Activated CD8-positive, alpha-beta memory T cell treated with anti-CD3 and anti-CD28 coated beads for 1 hour (primary cell): ENCODE measurements at places on chromosomes 2 and 18.

- no peak for DNase-seq
These were observed 16.2 kb downstream of the SS18 start for GRCh38 chr18:26074246-26074645.

GRCh38 chr2:37414470-37414949 lies 70.1 kb downstream of the QPCT start:
- no peak for DNase-seq

GRCh38 chr2:200007306-200007705 lies 51.9 kb downstream of the MAIP1 start:
- DNase-seq, result no peak

DNA sequence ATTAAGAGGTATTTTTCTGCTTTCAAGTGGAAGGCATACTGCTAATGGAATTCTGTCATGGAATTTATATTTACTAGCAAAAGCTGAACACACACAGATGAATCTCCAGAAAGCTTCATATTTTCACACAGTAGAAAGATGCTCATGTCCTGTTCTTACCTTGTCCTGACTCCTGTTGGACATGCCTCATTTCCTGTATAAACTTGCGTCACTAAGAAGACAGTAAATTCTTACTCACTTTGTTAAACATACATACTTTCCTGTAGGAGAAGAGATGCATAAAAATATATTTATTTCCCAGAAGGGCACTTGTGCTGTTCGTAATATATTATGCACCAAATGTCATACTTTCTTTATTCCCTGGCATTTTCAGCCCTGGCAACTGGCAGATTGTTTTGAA lies 238.3 kb upstream of the RASGRP3 start:
- no peak for DNase-seq

DNA sequence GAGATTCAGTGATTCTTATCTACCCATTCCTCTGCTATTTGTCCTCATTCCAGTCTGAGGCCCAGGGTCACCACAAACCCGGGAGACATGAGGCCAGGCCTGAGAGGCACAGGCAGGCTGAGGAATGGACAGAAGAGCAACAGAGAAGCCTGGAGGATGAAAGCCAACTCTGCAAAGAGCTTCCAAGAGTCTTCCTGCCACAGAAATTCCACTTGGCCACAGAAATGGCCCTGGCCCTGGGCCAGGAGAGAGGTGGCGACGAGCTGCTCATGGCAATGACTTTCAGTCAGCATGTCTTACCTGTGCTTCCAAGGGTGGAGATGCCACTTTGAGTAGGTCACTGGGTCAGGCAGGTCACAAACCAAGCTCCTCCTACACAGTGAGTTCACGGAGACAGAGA lies 155.3 kb upstream of the PKDCC start:
- DNase-seq, result no peak

DNA sequence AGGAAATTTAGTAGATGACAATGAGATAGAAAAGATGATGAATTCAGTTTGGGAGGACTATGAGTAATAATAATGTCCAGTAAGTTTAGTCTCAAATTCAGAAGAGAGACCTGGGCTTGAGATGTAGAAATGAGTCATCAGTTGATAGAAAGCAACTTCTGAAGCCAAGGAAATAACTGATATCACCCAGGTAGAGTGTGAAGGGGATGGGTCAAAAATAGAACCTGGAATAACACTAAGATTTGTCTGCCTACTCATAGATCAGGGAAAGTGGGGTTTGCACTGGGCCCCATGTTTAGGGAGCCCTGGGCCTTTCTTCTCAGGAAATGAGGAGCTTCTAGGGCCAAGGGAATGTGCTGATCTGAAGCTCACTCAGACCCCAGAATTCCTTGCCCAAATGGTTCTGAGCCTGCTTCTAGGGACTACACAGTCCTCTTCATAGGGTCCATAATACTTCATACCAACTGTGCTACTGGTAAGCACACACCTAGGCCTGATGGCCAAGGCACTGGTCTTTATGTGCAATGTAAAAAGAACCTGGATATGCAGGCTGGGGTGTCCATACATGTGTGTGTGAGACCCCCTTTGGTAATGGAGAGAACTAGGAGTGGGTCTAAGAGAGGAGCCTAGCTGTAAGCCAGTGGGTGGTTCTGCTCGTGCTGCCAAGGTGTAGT lies 141.2 kb downstream of the IKZF2 start:
- DNase-seq, result no peak

GRCh38 chr2:206443735-206444527 lies 599 bp downstream of the ADAM23 start:
- DNase-seq, result no peak

DNA sequence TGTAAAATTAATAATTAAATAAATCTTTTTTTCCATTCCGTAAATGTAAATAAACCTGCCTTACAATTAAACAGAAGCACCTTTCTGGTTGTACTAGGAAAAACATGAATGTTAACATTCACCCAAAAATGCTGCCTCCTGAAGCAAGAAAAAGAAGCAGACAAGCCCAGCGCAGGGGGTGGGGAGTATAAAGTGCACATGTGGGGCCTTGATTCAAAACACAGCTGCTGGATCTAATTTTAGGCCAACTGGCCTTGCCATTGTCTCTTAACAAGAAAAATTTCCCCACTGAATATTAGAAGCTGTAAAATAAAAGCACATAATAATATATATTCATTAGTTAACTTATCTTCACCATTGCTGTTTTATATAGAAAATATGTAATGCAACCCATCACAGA lies 28.3 kb downstream of the TCF4 start:
- no peak for DNase-seq

GRCh38 chr2:178279142-178279541 lies 84.8 kb downstream of the OSBPL6 start:
- no peak for DNase-seq

DNA sequence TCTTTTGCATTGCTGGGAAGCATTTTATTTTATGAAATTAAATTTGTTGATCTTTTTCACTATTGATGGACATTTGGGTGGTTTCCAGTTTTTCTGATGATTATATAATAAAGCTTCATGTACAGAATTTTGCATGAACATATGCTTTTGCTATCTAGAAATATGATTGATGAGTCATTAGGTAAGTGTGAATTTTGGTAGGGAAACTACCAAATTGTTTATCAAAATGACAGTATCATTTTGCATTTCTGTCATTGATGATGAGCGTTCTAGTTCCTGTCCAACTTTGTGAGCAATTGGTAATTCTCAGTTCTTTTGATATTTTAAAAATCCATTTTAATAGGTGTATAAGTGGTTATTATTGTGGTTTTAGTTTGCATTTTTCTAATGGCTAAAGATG lies 67.7 kb downstream of the TAF4B start:
- no peak for DNase-seq

GRCh38 chr2:234981197-234982095 lies 29.6 kb downstream of the SH3BP4 start:
- DNase-seq, result no peak

DNA sequence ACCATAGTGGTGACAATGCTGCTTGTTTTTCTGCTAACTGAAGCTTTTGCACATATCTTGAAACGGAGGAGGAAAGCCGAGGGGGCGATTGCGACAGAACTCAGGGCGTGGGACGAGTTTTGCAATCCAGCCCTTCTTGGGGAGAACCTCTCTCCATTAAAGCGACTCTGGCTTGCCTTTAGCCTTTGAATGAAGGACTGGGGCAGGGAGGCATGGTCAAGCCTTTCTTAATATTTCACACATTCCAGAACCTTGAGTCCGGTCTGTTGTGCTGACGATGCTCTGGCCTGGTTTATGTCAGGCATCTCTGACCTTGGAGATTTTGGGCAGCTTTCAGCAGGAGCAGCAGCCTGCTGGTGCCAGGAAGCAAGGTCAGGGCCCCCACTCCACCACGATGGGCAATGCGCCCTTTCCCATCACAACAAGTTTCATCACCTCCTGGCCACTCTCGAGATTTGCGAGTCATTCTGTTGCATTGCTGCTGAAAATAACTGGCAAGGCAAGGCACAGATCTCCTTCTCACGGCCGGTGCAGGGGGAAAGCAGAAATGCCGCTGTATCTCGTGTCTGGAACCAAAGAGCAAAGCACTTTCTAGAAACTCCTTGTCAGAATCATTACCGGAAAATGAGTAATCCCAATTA lies 10.8 kb downstream of the EMILIN2 start:
- DNase-seq, result no peak

- no peak for DNase-seq
These were observed 9.0 kb downstream of the CAPN10 start for GRCh38 chr2:240595381-240596079.

DNA sequence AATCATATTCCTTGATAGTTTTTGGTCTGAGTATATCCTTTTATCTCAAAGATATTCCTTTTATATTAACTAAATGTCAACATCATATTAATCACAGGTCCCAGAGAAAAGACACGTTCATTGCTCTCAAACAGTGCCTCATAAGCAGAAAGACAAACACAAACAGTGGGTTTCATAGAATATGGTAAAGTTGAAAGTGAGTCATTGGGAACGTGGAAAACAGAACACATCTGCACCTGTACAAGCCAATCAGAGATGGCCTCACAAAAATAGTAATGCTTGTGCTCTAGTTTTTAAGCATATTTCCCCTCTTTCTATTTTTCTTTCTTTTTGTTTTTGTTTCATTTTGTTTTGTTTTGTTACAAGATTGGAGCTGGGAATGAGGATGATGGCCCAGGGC lies 328.4 kb upstream of the MAP2 start:
- no peak for DNase-seq

- DNase-seq, result no peak
These were observed 8.2 kb downstream of the MAPRE2 start for GRCh38 chr18:35049111-35050027.

- DNase-seq, result no peak
These were observed 47.3 kb upstream of the ATP6V1B1 start for GRCh38 chr2:70888366-70888922.
